ENCODE measurements at places on chromosomes 4 and X.

DNA sequence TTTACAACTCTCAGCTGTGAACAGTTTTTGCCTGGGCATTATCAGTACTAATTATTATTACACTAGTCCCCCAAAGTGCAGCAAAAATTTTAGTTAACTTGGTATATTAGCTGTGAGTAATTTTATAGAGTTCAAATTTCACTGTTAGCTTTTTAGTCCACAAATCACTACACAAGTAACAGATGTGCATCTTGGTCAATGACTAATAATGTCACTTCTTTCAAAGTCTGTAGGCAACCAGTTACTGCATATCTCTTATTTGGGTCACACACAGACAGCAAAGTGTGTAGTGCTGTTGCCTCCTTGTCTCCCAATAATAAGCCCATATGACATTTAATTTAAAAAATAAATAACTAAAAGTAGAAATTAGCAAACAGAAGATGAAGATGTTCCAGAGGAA, 159.9 kb downstream of the SCFD2 start:
- ATAC-seq = no peak

GRCh38 chrX:19986531-19986930, 4.3 kb downstream of the BCLAF3 start:
- ATAC-seq = no peak

DNA sequence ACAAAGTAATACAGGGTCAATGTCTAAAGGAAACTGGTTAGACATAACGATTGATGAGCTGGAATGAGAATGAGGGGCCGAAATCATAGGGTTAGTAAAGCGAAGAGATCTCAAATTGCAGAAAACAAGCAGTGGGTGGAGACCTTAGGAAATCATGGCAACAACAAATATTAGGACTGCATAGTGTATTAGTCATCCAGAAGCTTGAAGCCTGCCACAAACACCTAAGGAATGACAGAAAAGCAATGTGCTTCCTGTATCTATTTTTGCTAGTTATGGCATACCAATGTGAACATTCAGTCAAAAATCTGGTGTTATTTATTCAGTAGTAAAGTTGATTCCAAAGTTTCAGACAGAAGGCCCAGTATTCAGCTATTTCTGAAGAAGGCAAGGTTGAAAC, 410.9 kb upstream of the CT83 start:
- ATAC-seq = no peak

- ATAC-seq = no peak
Measured at GRCh38 chr4:168220893-168221292, 97.7 kb downstream of the DDX60 start.

DNA sequence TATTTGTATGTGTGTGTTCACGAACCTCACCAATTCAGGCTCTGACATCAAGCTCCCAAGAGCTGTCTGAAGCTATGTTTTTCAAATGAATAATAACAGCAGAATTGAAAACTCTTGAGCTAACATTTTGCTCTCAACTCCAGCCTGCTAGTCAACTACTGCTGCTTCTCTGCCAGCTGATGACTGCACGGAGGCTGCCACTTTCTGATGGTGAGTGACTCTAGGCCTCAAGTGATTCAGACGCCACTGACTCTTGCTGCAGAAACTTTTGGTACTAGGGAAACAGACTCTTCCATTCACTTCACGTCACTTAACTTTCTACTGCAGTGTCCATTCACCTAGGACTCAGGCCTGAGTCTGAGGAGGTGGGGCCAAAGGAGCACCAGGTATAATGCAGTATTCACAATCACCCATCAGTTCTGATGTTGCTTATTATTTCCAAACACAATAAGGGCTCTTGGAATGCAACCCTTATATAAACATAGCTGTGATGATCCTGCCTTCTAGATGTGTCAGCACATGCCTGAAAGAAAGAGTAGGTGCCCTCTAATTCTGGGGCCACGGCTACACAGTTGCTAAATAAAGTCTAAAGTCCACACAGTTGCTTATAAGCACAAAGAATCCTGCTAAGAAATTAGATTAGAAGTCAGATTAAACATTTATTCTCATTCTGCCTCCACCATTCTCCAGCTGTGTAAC, 16.0 kb downstream of the PRDM8 start:
- ATAC-seq = peak; percentile 71

DNA sequence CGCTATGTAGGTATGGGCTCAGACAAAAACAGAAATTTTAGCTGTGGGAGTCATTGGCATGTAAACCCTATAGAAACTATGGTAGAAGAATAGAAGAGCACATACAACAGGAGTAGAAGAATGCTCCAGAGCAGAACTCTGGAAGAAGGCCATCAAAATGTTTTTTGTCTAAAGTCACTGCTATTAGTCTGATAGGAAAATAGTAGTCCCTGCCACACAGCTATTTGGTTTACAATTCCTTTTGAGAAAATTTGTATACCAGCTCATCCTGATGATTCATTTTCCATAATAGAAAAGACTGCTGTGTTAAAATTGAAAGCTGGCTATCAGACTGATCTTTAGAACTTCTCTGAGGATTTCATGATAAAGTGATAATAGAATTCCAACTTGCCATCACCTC, 32.8 kb upstream of the ADAD1 start:
- no peak for ATAC-seq

DNA sequence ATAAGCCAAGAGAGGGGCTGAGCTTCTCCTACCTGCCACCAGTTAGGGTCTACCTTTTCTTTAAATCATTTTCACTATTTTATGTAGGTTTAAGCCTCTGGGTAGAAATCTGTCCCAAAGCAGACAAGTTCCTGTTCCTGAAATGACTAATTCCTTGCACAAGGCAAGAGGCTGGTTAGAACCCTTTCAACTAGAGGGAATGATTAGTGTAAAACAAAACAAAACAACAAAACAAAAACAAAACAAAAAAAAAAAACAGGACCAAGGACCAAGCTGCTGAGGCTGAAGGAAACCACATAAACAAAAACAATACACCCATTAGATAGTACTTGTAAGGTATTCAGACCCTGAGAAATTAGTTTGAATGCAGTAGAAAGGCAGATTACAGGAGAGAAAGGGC, 62.7 kb downstream of the MAML3 start:
- no peak for ATAC-seq
